ENCODE measurements at places on chromosomes 4 and X. TPM values are rescaled to one million over a fixed set of nuclear protein-coding genes. Genes with fewer than 3 reads are reported as not detected.

MAGEA12 gene
- total RNA-seq: not detected

XAGE2 gene
- total RNA-seq: not detected

CTAG2 gene
- total RNA-seq: not detected

BCOR gene
- 8.2 TPM for total RNA-seq

MAOB gene
- 0.37 TPM for total RNA-seq

PHOX2B gene
- not detected for total RNA-seq

CDX4 gene
- not detected for total RNA-seq

FGA gene
- not detected for total RNA-seq

ASMT gene
- not detected for total RNA-seq

TKTL2 gene
- not detected for total RNA-seq

FAM149A gene
- total RNA-seq: 4.5 TPM

RNF212 gene
- 2.0 TPM for total RNA-seq

ZMAT1 gene
- total RNA-seq: 0.66 TPM

PRR32 gene
- total RNA-seq: not detected

PTPN13 gene
- 91.1 TPM for total RNA-seq

PGAM4 gene
- 0.25 TPM for total RNA-seq

HSFX3 gene
- total RNA-seq: not detected

PRSS12 gene
- total RNA-seq: 21.4 TPM

Measured in uterine smooth muscle cell (primary cell).